OCI-M1 (cell line): ENCODE measurements at places on chromosomes 2 and 18.
A peak's percentile ranks its signal among the peaks of the same experiment; 100 is the strongest.

- no peak for DNase-seq
Measured at GRCh38 chr2:19682493-19682892, 219.3 kb downstream of the TTC32 start.

- DNase-seq = no peak
Measured at GRCh38 chr2:100407073-100407472, 10.4 kb downstream of the CHST10 start.

DNA sequence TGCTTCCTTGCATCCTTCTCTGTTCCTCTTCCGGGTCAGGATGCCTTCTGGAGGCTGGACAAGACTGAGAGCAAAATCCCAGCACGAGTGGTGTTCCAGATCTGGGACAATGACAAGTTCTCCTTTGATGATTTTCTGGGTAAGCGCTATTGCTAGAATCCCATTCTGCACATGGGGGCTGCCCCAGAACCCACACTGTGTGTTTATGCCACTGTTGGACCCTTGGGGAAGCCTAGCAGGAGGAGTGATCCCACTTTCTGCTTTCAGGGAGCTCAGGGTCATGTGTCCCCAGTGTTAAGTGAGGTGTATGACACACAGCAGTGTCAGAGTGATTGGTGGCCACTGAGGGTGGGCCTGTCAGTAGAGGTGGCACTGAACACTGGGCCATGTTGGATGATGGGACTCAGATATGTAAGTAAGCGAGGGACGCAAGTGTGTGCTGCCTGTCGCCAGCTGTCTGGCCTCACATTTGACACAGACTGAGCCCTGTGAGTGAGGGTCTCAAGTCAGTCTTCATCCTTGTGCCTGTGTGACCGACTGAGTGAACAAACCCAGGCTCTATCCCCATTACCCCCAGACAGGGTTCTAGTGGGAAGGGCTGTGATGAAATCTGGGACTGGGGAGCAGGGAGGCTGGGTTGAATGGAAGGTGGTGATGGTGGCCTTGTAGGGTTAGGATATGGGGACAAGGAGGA lies 220.9 kb downstream of the DYSF start:
- no peak for DNase-seq

- peak; percentile 37 for DNase-seq
Measured at GRCh38 chr2:169080250-169081069, 11.1 kb downstream of the DHRS9 start.

DNA sequence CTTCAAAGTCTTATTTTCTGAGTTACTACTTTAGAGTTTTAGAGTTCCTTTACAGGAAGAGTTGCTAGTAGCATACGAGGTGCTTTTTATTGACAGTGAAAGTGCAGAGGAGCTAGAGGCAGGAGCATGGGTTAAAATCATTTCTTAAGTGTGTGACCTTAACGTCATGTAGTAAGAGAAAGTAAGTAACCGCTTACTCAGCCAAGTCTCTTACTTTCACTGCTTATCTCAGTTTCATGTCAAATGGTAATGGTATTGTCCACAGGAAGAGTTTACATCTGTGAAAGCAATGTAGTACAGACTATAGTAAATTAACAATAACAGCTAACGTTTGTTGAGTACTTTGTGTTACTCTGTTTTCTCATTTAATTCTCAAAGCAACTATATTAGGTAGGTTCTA lies 12.6 kb downstream of the NDUFAF7 start:
- no peak for DNase-seq

- DNase-seq = peak; percentile 75
Measured at GRCh38 chr2:38835015-38835601, 40.6 kb downstream of the DHX57 start.

- no peak for DNase-seq
Measured at GRCh38 chr18:31695989-31696388, 11.6 kb upstream of the B4GALT6 start.

GRCh38 chr2:65292461-65293011 lies 64.9 kb downstream of the ACTR2 start:
- DNase-seq = no peak

DNA sequence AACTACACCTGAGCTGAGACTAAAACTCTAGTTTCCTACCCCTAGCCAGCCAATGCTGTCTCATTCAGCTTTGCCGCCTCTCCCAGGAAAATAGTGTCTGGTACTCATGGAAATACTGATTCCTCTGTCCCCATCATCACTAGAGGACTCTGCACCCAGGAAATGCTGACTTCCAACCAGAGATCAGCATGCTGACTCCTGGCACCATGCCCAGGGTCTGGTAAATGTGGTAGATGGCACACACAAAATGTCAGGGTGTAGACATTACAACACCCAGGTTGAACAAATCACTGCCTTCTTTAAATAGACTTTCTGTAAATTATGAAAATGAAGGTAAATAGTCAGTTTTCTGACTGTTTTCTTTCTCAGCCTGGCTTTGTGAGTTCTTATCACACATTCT lies 307.3 kb upstream of the CHAC2 start:
- DNase-seq = no peak

- DNase-seq = no peak
Measured at GRCh38 chr18:57003342-57003741, 143.5 kb upstream of the BOD1L2 start.

DNA sequence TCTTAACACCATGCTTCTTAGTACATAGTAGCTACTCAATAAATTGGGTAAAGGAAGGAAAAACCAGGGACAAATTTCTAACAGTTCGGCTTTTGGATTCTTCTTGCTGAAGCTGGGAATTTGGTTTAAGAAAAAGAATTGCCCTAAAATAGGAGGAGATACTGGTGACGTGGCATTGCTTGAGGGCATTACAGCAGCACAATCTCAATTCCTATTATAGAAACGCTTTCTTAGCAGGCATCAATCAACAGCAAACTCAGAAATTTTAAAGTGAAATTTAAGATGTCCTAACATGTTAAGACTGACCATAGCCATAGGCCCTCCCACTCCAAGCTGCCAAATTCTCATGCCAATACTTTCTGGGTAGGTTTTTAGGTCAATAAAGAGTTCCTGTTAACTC lies 169.5 kb downstream of the SRBD1 start:
- DNase-seq = no peak

GRCh38 chr2:239813261-239814115 lies 211.7 kb downstream of the NDUFA10 start:
- no peak for DNase-seq

DNA sequence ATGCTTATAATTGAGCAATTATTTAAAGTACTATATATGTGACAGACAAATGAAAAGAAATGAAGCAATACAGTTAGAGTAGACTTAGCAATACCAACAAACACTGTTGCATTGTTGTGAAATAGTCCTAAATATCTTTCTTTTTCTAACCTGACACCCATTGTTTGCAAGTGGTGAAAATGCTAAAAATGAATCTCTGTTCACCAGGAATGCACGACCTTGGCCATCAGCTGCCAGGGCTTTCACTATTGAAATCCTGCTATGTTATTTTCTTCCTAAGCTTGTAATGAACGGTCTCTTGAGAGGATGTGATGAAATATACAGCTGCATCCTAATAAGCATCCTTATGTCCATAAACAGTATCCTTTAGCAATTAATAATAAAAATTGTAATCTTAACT lies 136.2 kb upstream of the MGAT5 start:
- DNase-seq = no peak

GRCh38 chr2:178806543-178806942 lies 680 bp downstream of the TTN start:
- DNase-seq = no peak
